ENCODE measurements at places on chromosomes 7 and 10. TPM values are rescaled to one million over a fixed set of nuclear protein-coding genes. Genes with fewer than 3 reads are reported as not detected.
A peak's percentile ranks its signal among the peaks of the same experiment; 100 is the strongest.

- DNase-seq, result no peak
These were observed 111.2 kb downstream of the SEM1 start for GRCh38 chr7:96598421-96598820.

Gene NXPH1
- total RNA-seq, result 2.8 TPM

GRCh38 chr7:84362828-84363227 is 168.2 kb upstream of the SEMA3A start:
- no peak for DNase-seq

DNA sequence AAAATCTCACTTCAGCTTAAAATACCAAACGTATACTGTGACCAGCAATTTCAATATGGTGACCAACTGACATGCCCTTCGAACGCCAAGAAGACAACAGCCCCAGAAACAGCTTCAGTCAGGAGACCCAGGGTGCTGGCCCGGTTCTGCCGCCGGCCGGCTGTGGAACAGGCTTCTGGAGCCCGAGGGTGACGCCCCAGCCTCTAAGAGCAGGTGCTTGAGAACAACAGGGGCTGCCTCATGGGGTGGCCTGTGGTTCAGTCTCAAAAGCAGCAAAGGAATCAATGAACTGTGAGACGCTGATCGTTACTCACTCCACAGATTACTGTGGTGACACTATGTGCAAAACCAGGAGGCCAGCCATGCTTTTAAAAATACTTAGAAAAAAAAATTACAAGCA is 17.3 kb downstream of the GPER1 start:
- no peak for DNase-seq

GRCh38 chr10:32893434-32893833 is 64.6 kb downstream of the ITGB1 start:
- peak; percentile 32 for DNase-seq

DNA sequence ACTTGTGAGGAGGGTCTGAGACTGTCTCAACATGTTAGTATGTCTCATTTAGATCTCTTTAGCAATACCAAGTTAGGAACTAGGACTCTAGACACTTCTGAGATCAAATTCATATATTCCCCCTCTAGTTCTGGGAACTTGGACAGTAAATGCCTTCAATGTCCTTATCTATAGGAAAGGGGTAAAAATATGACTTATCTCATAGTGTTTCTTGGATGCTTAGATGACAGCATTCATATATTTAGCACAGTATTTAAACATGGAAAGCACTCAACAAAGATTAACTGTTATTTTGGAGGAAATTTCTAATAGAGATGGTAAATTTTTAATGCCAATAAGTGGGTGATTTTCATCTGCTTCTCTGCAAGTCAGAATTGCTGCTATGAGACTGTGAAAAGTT is 154.6 kb downstream of the CTNNA3 start:
- no peak for DNase-seq

- peak; percentile 59 for DNase-seq
These were observed 199.2 kb upstream of the MEOX2 start for GRCh38 chr7:15885678-15886077.

Gene TLX1
- total RNA-seq, result not detected

GRCh38 chr7:22715969-22716368 is 11.0 kb upstream of the IL6 start:
- peak; percentile 71 for DNase-seq

DNA sequence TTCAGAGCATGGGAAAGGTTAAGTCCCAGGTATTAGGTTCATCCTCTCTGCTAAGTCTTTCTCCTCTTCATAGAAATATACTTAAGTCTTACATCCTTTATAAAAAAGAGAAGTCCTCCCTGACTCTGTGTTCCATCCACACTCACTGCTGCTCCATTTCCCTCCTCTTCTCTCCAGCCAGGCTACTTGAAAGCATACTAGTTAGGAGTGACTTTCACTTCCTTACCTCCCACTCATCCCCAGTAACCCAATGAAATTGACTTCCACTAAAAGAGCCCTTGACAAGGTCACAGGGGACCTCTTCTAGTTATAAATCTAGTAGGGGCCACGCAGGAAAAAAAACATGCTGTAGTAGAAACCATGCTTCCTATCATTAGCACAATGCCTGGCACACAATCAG is 133.1 kb upstream of the AGK start:
- DNase-seq, result no peak

GRCh38 chr10:122338609-122339441 is 35.7 kb upstream of the PLEKHA1 start:
- no peak for DNase-seq

Gene SAP25
- total RNA-seq, result not detected

Gene GNGT1
- total RNA-seq, result not detected

Gene CEP41
- 33.3 TPM for total RNA-seq

- DNase-seq, result no peak
These were observed 12.6 kb downstream of the UCMA start for GRCh38 chr10:13221572-13221971.

- no peak for DNase-seq
These were observed 111.6 kb downstream of the NKX6-2 start for GRCh38 chr10:132674311-132674710.

DNA sequence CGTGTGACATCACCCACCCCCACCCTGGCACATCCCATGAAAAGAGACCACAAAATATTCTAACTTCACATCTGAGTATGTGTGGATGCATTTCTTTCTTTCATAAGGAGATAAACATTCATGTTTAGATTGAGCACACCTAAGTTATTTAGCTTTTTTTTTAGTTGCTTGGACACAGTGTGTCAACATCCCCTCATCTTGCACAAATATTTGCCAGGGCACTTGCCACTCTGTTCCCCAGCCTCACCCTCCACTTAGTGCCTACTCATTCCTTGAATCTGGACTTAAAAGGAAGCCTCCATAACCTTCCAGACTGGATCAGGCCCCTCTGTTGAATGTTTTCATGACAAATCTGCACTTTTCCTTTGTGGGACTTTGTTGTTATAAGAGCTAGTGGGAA is 338.9 kb upstream of the IGFBP3 start:
- no peak for DNase-seq

DNA sequence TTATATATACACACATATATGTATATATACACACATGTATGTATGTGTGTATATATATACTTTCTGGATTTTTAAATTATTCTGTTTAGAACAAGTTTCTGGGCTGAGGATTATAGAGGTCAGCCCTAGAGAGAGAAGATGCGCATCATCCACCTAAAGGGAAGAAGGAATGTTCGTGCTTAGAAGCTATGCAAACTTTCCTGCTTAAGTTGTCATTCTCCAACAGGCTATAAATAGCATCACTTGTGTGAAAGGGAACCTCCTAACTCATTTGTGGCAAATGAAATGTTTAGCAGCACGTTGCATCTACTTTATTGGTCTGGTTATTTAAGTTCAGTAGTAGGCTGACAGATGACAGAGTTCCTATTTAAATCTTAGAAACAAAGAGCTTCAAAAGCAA is 23.9 kb upstream of the TPK1 start:
- DNase-seq, result no peak

DNA sequence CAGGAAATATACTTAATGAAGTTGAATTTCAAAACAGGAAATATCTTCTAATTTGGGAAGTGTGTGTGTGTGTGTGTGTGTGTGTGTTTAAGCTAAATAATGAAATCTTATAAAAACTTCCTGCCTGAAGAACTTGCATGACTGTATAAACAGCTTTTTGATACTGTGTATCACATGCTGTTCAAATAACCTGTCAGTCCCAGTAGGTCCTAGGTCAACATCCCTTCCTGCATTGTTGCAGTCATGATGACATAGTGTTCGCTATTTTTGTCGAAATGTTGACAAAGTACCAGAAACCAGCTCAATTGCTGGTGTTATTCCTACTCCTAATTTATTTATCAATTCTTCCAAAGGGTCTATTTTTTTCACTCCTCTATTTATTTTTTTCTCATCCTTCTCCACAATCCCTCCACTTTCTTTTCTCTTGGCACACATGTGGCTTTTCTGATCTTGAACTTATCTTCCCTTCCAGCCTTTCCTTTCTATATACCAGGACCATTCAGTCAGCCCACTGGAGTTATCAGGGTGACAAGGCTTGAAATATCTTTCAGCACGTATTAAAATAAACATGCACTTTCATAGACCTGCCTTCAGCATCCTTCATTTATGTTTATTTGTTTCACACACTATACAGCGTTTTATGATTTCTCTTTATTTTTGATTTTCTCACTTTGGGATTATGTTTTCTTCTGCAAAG is 115.8 kb downstream of the PLXDC2 start:
- DNase-seq, result no peak

Gene VPS37D
- total RNA-seq, result 6.9 TPM

GRCh38 chr10:113692271-113692670 is 12.6 kb downstream of the CASP7 start:
- no peak for DNase-seq

GRCh38 chr10:5458949-5459747 is 40.2 kb downstream of the CALML5 start:
- no peak for DNase-seq

DNA sequence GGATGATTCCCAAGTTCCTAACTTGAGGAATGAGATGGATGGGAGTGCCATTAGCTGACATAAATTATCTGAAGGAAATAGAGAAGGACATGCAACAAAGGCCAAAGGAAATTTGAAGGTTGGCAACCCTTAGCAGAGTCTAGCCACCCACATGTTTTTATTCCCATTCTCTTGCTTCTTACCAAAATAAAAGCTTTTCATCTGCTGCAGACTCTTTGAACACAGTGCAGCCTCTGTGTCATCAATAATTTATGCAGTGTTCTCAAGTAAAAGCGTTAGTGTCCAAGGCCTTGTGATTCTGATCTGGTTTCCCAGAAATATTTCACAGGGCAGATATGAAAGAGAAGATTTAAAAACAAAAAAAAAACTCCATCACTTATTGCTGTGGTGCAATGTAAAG is 98.5 kb downstream of the ST7 start:
- DNase-seq, result no peak

DNA sequence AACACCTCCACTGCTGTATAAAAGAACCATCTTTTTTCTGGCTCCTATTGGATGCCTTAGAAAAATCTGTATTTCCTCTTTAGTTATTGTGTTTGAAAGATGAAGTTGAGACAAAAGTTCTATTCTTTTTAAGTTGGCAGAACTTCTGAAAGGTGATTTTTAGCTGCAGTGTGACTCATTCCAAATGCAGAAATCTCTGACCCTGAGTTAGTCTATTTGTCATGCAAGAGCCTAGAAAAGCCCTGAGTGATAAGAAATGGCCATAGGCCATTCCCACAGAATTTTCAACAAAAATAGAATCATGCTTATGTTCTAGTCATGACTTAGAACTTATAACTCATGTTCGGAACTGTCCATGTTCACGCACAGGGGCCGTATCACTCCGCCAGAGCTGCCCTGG is 89.1 kb downstream of the EGFR start:
- no peak for DNase-seq

- no peak for DNase-seq
These were observed 52.7 kb downstream of the TMEM130 start for GRCh38 chr7:98816967-98817710.

Gene RBP3
- total RNA-seq, result not detected

GRCh38 chr10:28594406-28594805 is 61.5 kb downstream of the WAC start:
- DNase-seq, result no peak

DNA sequence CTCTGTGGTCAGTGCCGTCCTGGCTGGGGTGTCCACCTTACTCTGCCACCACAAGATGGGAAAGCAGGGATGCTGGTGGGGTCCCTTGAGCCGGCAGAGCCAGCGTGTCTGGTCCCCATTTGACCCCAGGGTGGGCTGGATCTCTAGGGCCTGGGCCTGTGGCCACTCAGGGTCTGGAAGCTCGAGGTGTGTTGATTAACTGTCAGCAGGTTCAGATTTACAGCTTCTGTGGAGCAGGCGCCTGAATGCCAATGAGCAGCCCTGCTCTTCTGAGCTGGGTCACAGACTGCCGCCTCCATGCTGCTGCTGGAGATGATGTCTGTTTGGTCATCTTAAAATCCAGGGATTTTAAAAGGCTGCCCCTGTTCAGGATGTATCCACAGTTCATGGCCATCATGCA is 11.3 kb upstream of the DPYSL4 start:
- no peak for DNase-seq

Gene HBP1
- 52.0 TPM for total RNA-seq

DNA sequence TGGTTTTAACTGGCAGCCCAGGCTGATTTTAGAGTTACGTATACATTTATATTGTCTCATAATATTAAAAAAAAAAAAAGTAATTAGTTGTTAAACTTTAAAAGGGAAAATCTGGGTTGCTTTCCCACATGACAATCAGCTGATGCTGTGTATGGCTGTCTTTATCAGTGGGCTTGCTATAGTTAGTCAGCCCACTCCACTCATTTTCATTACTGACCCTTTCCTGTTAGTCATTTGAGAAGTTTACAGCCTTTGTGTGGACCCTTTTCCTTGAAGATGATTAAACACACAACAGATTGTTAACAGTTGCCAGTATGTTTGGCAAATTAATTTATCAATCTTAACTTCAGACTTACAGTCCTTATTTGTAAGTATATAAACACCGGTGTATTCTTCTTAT is 164.5 kb upstream of the AGR3 start:
- no peak for DNase-seq

Gene CPEB3
- 0.45 TPM for total RNA-seq

Gene UPK3BL2
- total RNA-seq, result 4.3 TPM

DNA sequence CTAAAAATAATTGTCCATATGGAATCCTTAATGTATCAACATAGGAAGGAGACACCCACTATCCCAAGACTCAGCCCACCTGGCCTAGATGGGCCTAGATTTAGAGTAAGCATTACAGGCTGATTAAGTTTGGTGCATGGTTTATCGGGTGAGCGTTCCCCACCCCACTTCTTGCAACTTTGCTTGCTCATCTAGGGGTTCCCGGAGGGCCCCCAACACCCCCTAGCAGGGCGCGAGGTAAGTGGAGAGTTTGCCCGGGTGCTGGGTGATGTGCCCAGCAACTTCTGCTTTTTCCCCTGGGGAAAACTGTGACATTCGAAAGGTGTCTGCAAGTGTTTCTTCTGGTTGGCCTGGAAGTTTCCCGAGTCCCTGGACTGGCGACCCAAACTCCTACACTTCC is 31.7 kb downstream of the SKIDA1 start:
- no peak for DNase-seq

DNA sequence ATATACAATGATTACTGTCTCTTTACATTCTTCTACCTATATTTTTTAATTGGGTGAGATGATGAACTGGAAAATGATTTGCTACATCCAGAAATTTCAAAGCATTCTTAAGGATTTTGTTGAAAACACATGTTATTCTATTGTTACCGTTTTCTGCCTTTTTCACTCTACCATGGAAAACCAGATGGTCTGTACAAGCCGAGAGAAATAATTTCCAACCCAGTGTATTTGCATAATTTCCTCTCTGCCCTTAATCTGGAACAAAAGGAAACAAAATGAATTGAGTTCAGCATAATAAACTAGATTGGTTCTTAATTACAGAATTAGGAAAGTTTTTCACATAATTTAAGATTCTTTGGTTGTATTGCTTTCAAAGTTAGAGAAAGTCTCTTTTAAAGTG is 211.2 kb downstream of the CACNB2 start:
- no peak for DNase-seq

DNA sequence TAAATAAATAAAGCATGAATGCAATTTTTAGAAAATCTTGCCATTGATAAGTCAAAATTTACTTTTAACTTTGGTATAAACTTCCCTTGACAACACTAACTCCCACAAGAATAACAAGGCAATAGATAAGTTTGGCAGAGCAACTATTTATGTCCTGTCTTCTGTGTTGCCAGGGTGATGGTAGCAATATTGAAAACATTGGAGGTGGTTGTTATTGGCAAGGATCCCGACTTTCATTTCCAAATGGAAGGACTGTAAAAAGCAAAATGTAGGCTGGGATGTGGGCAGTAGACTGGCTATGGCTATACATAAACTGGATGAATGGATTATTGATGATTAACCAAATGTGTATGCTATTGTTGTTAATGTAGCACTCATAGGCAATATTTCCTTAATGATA is 134.9 kb upstream of the CACNA2D1 start:
- peak; percentile 68 for DNase-seq

GRCh38 chr7:79563821-79564522 is 110.5 kb upstream of the MAGI2 start:
- no peak for DNase-seq

Gene ABCB4
- total RNA-seq, result not detected

Measured in LHCN-M2 (cell line).